ENCODE measurements at places on chromosomes 12 and 14.

DNA sequence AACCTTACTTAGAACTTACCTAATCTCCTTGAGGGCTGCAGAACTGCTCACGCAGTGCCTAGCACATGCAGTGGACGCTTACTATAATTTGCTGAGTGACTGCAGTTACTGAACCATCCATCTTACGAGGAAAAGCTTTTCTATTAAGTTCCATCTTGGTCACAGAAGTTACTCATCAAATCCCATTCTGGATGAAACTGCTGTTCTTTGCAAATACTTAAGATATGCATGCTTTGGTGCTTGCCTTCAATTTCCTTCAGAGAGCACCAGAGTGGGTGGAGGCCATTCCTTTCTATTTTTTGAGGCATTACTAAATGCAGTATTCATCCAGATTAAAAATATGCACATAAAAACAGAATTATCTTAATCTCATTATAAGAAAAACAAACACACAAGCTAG, 17.7 kb upstream of the PELI2 start:
- DNase-seq = no peak

DNA sequence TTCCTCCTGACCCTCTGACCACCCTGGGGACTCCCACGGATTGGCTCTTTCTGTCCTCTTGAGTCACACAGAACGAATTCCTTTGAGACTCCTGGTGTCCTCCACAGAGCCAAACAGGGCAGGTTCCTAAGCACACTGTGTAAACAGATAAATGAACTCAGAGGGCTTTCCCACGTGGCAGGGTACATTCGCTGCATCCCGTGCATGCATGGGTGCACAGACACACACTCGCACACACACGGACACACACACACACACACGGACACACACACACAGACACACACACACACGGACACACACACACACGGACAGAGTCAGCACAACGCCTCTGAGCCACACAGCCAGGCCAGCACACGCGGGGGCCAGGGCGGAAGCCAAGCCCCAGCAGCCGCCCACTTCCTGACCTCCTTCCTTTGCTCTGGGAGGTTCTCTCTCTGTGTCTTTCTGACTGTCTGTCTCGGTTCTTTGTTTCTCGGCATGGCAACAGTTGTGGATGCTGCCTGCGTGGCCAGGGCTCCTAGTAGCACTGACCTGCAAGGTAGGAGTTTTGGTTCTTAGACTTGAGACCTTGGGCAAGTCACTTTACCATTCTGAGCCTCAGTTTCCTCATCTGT, 706 bp downstream of the CRACR2A start:
- DNase-seq = peak; percentile 52

DNA sequence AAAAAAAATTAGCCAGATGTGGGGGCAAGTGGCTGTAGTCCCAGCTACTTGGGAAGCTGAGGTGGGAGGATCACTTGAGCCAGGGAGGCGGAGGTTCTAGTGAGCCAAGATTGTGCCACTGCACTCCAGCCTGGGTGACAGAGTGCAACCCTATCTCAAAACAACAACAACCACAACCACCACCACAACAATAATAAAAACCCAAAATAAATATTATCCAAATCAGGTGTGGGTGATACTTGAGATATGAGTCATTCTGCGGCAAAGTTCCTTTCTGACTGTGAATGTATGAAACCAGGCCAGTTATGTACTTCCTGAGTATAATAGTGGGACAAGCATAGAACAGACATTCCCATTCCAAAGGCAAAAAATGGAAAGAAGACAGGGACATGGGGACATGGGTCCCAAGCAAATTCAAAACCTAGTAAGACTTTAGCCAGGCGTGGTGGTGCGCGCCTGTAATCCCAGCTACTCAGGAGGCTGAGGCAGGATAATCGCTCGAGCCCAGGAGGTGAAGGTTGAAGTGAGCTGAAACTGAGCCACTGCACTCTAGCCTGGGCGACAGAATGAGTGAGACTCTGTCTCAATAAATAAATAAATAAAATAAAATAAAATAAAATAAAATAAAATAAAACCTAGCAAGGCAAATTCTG, 9.7 kb upstream of the ERC1 start:
- DNase-seq = no peak

DNA sequence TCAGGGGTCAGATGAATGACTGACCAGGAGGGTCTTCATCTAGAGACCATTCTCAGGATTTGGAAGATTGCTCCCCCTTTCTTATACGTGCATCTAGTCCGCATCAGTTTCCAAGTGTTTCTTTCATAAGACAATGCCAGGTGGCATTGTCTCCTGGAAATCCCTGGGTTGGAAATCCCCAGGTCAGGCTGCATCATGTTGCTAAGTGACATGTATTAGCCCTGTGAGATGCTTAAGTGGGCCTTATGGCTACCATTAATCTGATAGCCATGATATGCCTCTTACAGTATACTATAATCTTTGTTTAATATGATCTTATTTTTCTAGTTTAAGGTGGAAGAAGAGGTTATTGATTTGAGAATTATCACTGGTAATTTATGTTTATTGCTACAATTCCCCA, 92.8 kb downstream of the DIO3 start:
- DNase-seq = no peak

- DNase-seq = no peak
Measured at GRCh38 chr12:47272412-47273190, 192.8 kb upstream of the AMIGO2 start.

DNA sequence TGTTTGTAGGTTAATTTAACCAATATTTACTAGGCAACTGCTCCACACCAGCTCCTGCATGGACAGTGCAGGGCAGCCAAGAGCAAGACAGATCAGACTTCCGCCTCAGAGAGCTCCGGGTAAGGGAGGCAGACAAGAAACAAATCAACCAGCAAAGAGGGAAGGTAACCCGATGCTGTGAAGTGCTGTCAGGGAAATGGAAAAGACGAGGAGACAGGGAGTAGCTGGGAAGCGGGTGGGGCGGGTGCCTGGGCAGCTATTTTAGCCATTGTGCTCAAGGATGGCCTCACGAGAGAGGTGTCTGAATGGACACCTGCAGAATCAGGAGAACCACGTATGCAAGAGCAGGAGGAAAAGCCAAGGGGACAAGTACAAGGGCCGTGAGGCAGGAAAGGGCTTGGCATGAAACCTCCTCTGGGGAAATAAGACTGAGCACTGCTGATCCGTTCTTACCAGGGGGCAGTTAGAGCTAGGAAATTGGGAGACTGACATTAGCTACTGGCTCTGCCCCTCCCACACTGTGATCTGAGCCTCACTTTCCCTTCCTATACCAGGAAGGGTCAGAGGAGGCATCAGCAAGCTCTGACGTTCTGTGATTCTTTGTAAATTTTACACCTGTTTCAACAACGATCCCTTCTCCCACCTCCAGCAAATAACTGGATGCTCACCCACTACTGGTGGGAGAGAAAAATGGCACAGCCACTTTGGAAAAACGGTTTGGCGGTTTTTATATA, 6.5 kb upstream of the TMEM119 start:
- no peak for DNase-seq

GRCh38 chr12:39682689-39683477, 63.3 kb upstream of the ABCD2 start:
- no peak for DNase-seq

- no peak for DNase-seq
Measured at GRCh38 chr14:39080886-39081285, 22.1 kb downstream of the SEC23A start.

GRCh38 chr12:123530668-123531067, 2.9 kb downstream of the RILPL1 start:
- DNase-seq = no peak

DNA sequence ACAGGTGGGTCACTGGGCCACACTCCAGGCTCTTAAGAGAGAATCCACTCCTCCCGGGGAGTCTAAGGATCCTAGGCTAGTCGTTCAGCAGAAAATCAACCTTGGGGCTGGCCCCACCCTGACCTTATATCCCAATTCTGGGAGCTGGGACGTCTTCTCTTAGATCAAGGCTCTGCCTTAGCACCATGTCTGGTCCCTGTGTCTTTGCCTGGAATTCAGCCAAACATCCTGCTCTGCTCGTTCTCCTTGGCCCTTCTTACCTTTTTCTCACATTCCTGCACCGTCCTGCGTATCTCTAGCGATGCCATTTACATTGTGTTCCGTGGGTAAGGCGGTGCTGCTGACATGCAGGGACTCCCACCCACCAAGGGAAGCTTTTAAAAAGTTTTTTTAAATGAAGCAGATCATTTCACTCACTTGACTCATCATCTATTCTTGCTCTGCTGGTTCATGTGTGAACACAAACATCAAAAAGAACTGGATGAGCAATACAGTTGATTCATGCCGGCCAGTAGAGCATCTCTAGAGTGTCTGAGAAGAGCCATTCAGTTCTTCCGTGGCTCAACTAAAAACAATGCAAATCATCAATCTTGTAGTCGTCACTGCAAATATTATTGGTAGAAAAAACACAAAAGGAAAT, 50.2 kb downstream of the KCNK13 start:
- no peak for DNase-seq

GRCh38 chr12:61821381-61821780, 438.8 kb upstream of the USP15 start:
- no peak for DNase-seq

- no peak for DNase-seq
Measured at GRCh38 chr12:51829641-51830040, 18.9 kb downstream of the FIGNL2 start.

GRCh38 chr14:71245659-71246361, 338.6 kb downstream of the PCNX1 start:
- no peak for DNase-seq

DNA sequence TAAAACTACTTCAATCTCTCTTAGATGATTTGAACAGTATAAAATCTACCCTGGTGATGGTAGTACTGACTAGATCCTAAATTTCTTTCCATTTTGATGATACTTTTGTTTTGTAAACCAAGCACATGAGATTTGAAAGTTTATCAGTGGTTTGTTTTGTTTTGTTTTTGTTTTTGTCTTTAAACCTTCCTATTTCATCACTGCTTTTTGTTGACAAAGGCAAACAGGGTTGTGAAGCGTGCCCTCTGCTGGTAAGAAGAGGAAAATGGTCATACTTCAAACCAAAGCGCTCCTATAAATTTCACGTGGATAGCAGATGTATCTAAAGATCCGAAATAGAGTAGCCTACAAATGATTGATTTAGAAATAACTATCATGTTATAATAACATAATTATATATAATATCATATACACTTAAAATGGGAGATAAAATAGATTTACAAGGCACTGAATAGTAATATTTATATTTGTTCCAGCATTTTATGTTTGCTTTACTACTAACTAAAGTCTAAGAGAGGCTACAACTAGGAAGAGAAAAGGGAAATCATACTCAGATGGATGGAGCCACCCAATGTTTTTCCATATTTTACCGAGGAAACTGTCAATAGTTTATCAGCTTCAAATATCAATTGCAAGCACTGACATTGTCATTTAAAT, 254.0 kb upstream of the USP15 start:
- no peak for DNase-seq

- no peak for DNase-seq
Measured at GRCh38 chr12:55965240-55965639, 602 bp downstream of the PMEL start.

- no peak for DNase-seq
Measured at GRCh38 chr12:47772094-47772660, 861 bp upstream of the SLC48A1 start.

DNA sequence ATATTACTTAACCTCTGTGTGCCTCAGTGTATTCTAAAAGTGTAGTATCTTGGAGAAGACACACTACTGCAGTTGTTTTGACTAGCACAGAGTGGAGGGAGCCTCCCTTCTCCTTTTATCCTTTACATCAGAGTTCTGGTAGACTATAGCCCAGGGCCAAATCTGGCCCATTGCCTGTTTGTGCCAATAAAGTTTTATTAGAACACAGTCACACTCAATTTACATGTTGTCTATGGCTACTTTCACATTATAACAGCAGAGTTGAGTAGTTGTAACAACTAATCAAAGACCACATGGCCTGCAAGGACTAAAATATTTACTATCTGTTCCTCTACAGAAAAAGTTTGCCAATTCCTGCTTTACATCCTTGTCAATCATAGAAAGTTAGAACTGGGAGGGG, 27.7 kb upstream of the IGF1 start:
- DNase-seq = no peak

DNA sequence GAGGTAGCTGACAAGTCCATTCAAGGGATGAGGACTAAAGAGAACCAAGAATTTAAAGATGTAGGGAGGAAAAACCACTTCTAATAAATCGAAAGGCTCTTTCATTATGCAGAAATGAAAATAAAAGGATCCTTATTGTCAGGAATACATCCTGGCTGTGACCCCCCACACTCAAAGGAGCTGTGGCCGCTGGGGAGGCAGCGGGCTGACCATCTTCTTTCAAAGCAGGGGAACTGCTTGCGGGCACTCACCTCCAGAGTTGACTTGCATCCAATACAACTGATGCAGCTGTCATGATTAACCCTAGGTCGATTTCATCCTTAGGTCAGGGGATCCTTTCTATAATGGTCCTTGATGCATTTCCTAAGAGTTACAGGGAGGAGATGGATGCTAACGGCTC, 35.3 kb downstream of the TRAFD1 start:
- DNase-seq = no peak

GRCh38 chr14:70052990-70053389, 135.8 kb downstream of the SLC8A3 start:
- DNase-seq = no peak

GRCh38 chr12:108807996-108808769, 49.2 kb downstream of the SSH1 start:
- no peak for DNase-seq

DNA sequence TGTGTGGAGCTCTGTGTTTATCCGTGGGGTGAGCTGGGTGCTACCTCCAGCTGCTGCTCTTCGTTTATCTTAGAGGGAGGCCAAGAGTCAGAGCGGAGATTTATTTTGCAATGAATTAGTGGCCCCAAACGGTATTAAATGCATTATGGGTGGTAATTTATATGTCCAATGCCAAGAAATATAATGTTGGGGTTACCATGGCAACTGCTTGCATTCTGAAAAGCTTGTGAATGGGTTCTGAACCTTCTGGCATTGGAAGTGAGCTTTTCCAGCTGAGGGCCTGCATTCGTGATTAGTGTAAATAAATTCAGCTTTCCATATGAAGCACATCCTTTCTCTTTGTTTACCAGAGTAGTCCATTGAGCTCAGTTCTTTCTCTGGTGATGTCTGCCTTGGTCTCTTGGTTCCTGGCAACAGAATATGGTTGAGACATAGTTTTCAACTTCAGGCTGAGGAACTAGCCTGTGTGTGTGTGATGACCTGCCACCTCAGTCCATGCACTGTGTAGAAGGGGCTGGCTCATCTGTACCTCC, 51.8 kb downstream of the TRAF3 start:
- no peak for DNase-seq

- DNase-seq = no peak
Measured at GRCh38 chr14:98564006-98564405, 708.0 kb downstream of the BCL11B start.

- no peak for DNase-seq
Measured at GRCh38 chr12:67942724-67943123, 46.5 kb upstream of the IFNG-AS1 start.

All from activated T-helper 9 cell treated with anti-CD3 and anti-CD28 coated beads, Interleukin-2, amount 50 U/mL, for 16 hours (primary cell).